ENCODE measurements at places on chromosomes 6 and 20.

DNA sequence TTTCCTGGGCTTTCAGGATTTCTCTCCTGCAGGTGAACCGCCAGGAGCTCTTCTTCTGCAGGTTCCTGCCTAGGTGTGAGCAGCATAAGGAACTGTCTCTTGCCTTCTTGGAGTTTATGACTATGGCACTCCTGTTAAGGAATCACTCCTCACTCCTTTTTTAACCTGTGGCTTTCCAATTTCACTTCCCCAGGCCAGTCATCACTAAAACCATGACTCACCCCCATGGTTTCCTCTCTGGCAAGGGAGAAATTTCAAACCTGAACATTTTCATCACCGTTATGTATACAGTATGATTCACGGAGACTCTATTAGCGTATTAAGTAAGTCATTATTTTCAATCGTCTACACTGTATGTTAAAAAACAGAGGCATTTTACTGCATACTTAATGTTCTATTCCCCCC is 78.2 kb upstream of the ARID1B start:
- DNase-seq, result peak; percentile 30

DNA sequence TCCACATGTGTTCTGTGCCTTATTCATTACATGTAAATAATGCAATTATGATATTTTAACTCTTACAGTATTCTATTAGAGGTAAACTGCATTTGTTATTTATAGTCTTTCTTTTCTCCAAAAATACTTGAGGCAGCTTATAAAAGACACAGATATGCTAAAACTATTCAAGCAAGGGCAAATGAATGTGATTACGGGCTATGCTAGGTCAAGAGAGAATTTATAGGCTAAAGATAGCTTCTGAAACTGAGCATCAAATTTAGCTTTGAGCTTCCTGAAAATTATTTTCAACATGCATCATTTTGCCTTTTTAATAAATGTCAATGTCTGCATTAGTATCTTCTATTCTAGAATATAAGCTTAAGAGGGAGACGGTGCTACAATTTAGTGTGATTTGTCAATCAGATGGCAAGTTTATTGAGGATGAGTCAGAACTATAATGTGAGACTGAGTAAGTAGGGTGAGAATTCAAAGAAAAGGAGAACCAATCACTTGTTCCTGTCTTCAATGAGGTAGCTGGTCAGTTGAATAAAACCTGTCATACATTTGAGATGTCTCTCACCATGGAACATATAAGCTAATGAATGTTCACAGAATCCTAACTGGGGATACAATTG is 669.4 kb upstream of the CITED2 start:
- peak; percentile 35 for DNase-seq

GRCh38 chr6:145947108-145947720 is 16.9 kb downstream of the SHPRH start:
- DNase-seq, result no peak

DNA sequence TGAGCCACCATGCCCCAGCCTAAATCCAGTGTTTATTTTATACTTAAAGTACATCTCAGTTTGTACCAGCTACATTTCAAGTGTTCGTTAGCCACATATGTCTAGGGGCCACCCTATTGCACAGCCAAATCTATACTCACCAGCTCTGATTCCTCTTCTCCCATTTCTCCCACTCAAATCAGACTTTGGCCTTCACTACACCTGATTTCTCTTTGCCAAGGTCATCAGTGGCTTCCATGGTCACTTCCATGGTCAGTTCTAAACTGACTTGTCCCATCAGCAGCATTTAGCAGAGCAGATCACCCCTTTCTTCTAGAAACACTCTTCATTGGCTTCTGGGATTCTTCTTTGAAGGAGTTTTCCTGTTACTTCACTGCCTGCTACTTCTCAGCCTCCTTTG is 14.1 kb downstream of the GHRH start:
- DNase-seq, result no peak

- DNase-seq, result no peak
These were observed 12.6 kb upstream of the SLC17A5 start for GRCh38 chr6:73666393-73666792.
